Astrocyte of the spinal cord (primary cell): ENCODE measurements at places on chromosomes 16 and 17.

DNA sequence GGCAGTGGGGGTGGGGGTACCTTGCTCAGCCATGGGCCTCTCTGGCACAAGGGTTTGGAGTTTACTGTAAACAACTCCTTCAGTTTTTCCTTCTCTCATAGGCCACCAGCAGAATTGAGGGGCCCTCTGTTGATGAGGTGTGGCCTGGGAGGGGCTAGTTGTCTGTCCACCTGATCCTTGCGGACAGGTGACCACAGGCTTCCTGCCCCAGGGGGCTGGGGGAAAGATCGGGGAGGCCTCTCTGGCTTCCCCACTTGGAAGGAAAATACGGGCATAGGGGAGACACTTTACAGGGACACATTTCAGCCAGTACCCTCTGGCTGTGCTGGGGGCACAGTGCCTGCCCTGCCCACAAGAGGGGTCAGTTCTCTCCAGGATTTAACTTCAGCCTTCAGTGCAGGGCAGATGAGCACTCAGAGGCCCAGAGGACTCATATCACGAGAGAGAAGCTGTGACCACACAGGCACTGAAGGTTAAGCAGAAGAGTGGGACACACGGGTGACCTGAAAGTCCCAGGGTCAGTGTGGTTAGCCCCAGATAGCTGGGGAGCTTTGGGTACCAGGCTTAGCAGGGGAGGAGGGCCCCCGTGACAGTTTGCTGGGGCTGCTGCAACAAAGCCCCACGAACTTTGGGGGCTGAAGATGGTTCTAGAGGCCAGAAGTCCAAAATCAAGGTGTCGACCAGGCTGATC is 245.9 kb downstream of the SEC14L1 start:
- no peak for DNase-seq

- peak; percentile 97 for DNase-seq
These were observed 13.2 kb downstream of the IL4R start for GRCh38 chr16:27326738-27327585.

- no peak for DNase-seq
These were observed 25.7 kb upstream of the TOX3 start for GRCh38 chr16:52572656-52573055.

DNA sequence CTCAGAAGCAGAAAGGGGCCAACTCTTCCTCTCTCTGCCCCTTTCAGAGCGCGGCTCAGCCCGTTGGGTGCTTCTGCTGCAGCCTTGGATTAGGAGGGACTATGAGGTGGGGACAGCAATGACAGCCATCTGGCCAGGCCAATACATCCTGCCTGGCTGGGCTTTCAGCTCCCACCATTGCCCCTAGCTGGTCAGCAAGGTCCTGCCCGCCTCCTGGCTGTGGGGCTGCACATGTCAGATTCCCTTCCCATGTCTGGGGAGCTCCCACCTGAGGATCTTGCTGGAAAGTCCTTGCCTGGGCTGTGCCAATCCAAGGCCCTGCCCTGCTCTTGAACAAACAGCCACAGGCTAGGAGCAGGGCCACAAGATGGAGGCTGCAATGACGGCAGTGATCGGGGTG is 8.3 kb downstream of the TRIM65 start:
- no peak for DNase-seq

GRCh38 chr16:89210904-89211515 is 6.5 kb upstream of the ZNF778 start:
- no peak for DNase-seq

DNA sequence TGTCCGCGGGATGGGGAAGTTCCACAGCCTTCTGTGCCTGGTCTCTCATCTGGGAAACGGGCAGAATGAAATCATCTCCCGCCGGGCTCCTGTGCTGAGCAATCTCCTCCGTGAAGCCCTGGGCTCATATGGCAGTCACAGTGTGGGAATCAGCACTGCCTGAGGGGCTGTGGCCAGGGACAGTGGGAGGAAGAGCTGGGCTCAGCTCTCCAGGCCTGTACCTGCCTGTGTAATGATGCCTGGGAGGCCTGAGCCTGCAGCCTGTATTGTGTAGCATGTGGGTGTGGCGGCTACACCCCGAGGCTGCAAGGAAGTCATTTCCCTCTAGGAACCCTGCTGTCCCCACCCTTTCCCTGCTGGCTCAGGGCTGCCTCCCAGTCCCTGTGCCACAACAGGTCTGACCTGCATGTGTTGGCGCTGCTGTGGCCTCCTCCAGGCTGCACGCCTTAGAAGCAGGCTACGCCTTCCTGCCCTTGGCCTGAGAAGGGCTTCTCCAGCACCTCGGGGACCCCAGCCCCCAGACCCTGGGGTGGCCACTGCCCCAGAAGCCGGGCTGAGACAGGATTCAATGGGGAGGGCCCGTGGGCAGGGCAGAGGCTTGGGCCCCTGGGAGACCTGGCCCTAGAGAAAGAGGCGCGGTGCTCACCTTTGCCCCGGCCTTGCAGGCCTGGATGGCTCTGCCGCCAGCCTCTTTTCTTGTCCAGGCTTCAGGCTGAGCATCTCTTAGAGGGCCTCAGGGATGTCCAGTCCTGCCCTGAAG is 2.1 kb downstream of the ITGB4 start:
- no peak for DNase-seq
